Upper lobe of right lung (tissue), 1 donor: ENCODE measurements at places on chromosomes 2 and 18.

- DNase-seq, result no peak
Measured at GRCh38 chr2:72425996-72426395, 278.3 kb upstream of the CYP26B1 start.

DNA sequence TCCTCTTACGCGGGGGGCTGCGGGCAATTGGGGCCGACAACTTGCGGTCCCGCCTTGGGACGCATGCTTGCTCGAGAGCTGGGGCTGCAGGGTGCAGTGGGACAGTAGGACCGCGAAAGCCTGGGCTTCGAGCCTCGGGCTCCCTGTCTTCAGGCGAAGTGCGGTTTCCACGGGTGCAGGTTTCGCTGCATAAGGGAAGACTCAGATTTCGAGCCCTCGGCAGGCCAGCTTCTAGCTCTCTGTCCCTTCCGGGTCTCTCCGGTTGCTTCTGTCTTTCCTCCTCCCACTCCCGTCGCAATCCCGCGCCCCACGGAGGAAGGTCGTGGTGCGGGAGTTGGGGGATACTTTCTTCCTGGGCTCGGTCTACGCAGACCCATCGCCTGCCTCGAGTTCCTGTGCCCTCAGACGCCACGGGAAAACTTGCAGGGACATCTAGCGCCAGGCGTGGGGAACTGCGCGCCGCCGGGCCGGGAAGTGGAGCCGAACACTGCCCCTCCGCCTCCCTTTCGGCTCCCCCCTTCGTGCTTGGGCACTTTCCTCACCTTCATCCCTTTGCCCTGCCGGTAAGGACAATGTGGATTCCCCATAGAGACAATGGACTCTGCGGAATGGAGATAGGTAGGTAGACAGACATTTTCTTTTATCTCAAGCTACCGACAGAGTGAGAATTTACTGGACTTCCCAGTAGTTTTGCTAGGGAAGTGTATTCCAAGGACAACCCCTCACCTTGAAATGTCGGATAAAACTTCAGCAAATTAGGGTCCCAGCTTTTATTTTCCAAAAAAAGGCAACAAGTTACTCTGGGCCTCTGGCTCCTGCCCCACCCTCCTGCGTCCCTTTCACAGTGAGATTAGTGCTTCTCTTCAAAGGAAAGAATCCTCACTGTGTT, 4.2 kb upstream of the HOXD13 start:
- peak; percentile 79 for DNase-seq

DNA sequence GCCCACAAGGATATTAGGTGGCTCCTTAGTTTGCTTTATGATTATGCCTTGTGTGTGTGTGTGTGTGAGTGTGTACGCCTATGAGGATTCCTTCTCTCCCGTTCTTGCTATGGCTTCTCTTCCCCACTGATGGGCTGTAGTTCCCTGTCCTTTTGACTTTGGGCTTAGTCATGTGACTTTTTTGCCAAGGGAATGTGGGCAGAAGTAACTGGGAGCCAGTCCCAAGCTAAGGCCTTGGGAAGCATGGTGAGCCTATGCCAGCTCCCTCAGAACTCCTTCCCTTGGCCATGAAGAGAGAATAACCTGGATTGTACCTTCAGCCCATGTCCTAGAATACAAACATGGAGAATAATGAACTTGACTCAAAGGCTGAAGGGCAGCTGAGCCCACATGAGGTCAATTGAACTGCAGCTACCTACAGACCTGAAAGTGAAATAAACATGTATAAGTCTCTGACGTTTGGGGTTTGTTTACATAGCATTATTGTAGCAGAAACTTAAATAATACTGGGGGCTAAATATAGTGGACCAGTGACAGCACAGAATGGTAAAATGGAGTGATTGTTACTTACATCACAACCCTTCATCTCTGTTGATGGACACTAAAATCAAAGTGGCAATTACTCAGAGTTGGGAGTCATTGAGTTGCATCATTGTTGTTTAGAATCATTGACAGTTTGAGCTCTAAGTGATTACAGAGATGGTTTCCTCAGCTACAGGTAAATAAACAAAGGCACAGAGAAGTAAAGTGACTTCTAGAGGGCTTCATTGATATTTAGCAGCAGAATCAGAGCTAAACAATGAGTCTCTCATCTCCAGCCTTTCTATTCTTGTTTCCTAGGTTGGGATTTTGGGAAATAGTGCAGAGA, 15.3 kb upstream of the IL36G start:
- no peak for DNase-seq

DNA sequence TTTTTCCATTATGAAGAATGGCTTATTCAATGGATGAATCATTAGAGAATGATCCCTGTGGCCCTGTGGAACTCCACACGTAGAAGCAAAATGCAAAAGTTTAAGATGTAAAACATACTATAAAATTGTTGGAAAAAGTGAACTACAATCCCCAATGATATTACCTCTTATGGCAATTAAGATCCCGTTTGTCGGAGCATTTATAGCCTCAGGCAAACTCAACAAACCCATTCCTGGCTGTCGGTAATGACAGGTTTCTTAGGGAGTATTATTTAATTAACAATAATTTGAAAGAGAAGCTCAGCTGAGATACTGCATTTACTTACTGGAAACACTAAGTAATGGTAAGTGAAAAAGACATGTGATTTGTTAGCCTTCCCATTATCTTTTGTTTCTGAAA, 138.3 kb downstream of the CDH20 start:
- DNase-seq, result no peak

DNA sequence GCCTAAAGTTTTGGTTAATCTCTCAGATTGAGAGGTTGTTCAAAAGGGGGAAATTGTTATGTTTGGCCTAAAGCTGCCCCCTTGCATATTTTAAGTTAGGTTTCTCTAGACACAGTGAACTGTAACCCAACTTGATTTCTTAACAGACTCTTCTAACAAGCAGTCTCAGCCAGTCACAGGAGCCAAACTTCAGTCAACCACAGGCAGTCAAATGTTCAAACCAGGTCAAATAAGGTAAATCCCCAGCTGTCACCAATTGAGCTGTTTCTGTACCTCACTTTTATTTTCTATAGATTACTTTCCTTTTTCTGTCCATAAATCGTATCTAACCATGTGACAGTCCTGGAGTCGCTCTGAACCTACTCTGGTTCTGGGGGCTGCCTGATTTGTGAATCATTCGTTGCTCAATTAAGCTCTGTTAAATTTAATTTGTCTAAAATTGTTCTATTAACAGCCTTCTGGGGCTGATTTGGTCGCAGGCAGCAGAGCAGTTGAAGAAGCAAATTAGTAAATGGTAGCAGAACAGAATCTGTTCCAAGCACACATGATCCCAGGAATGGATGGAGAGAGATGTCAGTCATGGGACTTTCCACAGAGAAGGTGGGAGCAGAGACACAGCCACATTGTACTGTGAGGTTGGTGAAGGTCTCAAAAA, 16.4 kb upstream of the NFU1 start:
- DNase-seq, result no peak

GRCh38 chr2:197869501-197870111, 65.2 kb downstream of the PLCL1 start:
- no peak for DNase-seq

DNA sequence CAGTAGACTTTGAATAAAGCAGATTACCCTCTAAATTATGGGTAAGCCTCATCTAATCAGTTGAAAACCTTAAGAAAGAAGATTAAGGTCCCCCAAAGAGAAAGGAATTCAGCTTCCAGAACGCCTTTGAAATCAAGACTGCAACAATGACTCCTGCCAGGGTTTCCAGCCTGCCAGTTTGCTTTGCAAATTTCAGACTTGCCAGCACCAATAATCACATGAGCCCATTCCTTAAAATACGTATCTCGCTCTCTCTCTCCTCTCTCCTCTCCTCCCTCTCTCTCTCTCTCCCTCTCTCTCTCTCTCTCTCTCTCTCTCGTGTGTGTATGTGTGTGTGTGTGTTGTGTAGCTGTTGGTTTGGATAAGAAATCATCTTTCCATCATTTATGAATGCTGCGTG, 184.2 kb downstream of the PDE1A start:
- DNase-seq, result no peak

GRCh38 chr2:28082131-28082530, 191.6 kb downstream of the BABAM2 start:
- no peak for DNase-seq

DNA sequence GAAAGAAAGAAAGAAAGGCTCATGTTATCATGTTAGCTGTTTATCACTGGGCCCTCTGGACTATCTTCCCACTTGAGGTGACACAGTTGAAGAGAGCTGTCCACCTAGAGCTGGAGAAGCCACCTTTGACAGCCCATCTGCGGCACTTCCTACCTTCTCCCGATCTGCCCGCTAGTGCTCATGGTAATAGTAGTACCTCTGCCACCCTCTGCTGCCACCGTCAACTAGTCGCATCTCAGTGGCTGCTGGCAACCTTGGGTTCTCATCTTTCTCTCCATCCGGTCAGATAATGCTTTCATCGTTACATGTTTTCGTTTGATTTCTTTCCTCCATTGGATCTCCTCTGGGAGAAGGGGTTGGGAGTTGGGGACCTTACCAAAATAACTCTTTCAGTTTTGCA, 63.2 kb upstream of the COPS8 start:
- DNase-seq, result no peak

DNA sequence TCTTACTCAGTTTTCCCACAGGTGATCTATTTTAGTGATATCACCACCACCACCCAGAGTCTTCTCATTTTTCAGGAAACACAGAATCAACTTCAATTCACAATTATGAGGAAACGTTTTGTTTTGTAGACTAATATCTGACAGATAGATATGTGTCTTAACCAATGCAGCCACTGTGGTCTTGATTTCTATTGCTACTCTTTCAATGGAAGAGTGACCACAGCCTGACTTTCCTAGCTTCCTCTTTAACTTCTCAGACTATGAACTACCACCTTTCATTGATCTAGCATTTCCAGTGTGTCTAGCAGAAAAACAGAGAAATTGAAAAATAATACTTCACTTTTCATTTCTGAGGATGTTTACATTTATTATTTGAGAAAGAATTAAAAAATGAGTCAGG, 20.5 kb downstream of the ADAM17 start:
- no peak for DNase-seq

GRCh38 chr18:2655954-2656236, 369 bp downstream of the SMCHD1 start:
- DNase-seq, result no peak

GRCh38 chr2:100803334-100803733, 16.6 kb upstream of the NPAS2 start:
- DNase-seq, result no peak

GRCh38 chr2:153268941-153269461, 209.6 kb downstream of the RPRM start:
- no peak for DNase-seq

GRCh38 chr18:34522603-34523002, 187.5 kb upstream of the DTNA start:
- no peak for DNase-seq

DNA sequence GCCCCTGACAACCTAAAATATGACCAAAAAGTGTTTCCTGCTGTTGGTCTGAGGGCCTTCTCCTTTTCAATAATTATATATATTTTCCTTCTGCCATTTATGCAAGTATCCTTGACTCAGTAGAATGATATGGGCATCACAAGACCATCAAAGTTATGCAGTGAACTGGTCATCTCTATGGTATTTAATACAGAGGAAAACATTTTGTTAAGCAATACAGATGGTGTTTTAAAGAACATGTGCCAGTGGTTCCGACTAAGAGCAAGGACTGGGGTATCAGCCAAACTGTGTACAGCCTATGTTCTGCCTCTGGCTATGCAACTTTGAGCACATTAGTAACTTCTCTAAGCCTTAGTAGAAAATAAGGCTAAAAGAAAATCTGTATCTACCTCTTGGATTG, 179.0 kb downstream of the TRABD2A start:
- no peak for DNase-seq

DNA sequence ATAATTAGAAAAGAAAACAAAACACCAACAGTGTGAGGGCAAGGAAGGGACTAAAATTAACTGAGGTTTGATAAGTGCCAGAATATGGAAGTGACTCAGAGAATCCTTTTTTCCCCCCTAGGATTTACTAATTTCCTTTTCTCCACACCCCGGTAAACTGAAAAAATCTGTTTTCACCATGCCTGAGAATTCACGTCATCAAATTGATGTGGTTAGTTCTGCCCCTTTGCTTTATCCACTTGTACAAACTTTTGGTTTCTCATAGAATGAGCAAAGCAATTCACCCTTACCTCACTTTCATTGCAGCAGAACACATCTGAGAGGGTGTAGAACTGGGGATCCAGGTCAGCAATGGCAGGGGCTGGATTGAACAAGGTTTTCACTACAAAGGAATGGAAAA, 57.8 kb downstream of the RBKS start:
- DNase-seq, result no peak
